CD4-positive, alpha-beta T cell treated with Interleukin-17A for 4 hours (primary cell): ENCODE measurements at places on chromosomes 5 and 9.
A peak's percentile ranks its signal among the peaks of the same experiment; 100 is the strongest.

GRCh38 chr9:30476826-30477225 is 1907.6 kb upstream of the ACO1 start:
- no peak for DNase-seq

GRCh38 chr5:107218457-107219193 is 452.1 kb downstream of the EFNA5 start:
- no peak for DNase-seq

- DNase-seq: no peak
Observed at GRCh38 chr9:69963803-69964202, 79.8 kb upstream of the MAMDC2 start.

DNA sequence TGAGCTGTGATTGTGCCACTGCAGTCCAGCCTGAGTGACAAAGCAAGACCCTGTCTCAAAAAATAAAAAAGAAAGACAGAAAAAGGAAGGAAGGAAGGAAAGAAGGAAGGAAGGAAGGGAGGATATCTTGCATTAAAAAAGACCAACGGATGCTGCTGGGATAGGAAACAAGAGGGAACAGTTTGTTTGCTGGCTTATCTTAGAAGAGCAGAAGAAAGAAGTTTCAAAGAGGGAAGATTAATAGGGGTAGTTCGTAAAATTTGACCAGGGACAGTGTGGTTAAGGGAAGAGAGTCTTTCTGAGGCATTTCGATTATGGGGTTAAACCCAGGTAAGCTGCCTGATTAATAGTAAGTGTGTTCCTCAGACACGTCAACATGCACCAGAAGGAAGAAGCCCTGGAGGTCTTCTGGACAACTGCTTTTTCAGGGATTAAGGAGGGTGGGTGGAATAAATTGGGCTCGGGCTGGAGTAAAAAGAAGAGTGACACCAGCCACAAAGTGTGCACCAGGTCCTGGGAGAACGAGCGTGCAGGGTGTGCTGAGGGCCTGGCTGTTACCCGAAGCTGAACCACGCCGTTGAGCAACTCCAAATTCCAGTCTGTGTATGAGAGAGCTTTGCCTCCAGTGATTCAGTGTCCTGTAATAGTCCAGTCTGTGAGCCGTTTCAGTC is 24.8 kb downstream of the FYB1 start:
- peak; percentile 51 for DNase-seq

DNA sequence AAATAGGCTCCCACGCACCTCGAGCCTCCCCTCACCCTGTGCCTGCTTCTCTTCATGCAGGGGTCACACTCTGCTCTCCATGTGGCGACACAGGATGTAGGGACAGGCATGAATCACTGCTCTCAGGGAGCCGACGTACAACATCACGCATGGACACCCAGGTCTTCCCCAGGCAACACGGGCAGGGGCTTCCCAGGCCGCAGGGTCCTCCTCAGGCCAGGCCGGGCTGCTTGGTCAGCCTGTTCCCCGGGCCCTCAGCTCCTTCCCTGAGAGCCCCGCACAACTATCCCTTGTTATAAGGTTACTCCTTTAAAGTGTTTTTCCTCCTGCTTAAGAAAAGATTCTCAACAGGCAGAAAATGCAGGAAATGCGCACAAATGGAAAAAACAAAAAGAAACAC is 1.1 kb downstream of the SLC6A18 start:
- no peak for DNase-seq

- DNase-seq: peak; percentile 30
Observed at GRCh38 chr9:133429641-133430161, 7.5 kb downstream of the ADAMTS13 start.

DNA sequence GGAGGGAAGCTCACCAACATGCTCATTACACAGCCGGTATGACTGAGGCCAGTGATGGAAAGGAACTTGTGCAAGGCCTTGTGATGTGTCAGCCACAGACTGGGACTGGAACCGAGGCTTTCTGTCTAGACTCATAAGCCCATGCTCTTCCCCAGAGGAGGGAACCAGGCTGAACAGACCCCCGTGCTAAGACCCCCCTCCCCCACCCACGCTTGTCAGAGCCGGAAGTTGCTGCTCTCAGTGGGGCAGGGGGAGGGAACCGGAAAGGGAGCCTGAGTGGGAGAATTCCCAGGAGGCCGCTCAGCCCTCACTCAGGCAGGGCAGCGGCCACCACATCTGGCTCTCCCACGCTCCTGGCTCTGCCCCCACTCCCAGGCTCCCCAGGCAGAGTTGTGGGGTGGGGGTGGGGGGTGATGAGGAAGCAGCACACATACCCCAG is 4.1 kb upstream of the PDGFRB start:
- DNase-seq: no peak
